Midbrain (tissue), 1 donor: ENCODE measurements at places on chromosomes 1 and 21.

GRCh38 chr1:221991221-221991620 lies 249.3 kb upstream of the DUSP10 start:
- DNase-seq: no peak

DNA sequence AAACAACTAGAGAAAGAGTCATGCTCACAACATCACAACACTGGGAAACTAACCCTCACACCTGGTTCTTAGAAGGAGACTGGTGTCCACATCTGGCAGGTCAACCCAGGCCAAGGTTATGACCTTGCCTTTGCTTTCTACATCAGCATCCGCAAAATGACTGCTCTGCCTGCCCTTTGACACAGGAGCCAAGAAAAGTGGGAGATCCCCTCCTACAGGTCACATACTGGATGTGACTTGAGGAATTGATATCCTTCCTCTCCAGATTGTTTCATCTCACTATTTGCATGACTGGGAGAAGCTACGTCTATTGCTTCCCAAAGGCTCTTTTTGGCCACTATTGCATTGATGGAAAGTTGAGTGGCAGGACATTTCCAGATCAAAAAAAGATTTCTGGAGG lies 115.5 kb downstream of the MIS18A start:
- DNase-seq: no peak

DNA sequence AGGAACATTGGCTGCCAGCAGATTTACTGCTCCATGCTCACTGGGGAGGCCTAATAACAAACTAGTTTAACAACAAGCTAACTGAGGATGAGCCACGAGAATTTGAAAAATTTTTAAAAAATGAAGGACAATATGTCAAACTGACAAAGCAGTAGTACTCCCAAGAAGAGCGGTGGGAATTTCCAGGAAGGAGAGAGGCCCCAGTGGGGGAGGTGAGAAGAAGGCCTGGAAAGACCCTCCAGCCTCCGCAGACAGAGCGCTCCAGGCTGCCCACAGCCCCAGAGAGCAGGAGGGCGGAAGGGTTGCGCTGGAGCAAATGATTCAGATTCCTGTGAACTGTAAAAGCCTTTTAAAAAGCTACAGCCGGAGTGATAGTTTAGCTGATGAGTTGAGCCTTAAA lies 78.5 kb downstream of the SIPA1L2 start:
- no peak for DNase-seq

GRCh38 chr1:171611306-171611705 lies 10.7 kb upstream of the MYOCOS start:
- no peak for DNase-seq

- DNase-seq: no peak
These were observed 44.5 kb upstream of the C1orf87 start for GRCh38 chr1:60118085-60118484.

- peak; percentile 44 for DNase-seq
These were observed 1.3 kb upstream of the DNAJC16 start for GRCh38 chr1:15525050-15526020.

- no peak for DNase-seq
These were observed 426.1 kb downstream of the PTPRC start for GRCh38 chr1:199064971-199065370.

GRCh38 chr1:230700132-230700531 lies 13.8 kb downstream of the AGT start:
- DNase-seq: no peak

- DNase-seq: no peak
These were observed 991 bp downstream of the ANKRD35 start for GRCh38 chr1:145884675-145885074.

DNA sequence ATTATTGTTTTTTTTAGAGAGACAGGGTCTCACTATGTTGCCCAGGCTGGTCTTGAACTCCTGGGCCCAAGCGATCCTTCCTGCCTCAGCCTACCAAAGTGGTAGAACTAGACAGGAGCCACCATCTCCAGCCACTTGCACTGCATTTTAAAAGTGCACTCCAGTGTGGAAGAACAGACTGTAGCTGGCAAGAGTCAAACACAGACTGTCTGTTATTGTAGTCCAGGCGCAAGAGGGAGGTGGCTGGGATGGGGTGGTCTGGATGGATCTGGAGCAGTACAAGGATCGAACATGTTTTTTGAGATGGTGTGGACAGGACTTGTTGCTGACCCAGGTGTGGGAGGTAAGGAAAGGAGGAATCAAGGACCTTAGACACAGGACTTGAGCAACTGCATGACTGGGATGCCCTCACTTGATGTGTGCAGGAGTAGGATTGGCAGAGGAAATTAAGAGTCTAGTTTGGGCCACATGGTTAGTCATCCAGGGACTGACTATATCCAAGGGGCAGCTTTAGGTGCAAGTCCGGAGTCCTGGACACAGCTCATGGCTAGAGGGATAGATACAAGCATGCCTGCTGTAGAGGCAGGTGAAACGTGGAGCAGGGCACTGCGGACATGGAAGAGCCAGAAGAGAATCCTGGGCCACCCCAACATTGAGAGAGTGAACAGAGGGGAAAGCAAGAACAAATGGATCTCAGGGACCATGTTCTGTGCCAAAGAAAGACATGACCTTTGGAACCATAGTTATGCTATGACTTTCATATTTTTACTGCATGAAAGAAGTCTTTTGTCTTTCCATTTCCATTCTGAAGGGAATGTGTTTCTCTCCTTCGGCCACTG lies 42.0 kb downstream of the ELK4 start:
- no peak for DNase-seq
